A549 treated with Hydrocortisone at 1 μM for 4 hours (cell line): ENCODE measurements at places on chromosomes 6 and 20. TPM values are rescaled to one million over a fixed set of nuclear protein-coding genes. Genes with fewer than 3 reads are reported as not detected.

Gene AVP
- not detected in 5 replicates for total RNA-seq

Gene ETV7
- total RNA-seq = 0.09 to 0.24 TPM (median 0.15 TPM) in 3 of 5 replicates, not detected in the others

Gene ZBTB12
- 3.3 to 4.2 TPM (median 3.9 TPM) in 5 replicates for total RNA-seq

Gene TUBB2B
- total RNA-seq = 12.7 to 15.3 TPM (median 14.7 TPM) in 5 replicates

Gene DACT2
- 0.06 to 0.14 TPM (median 0.12 TPM) in 5 replicates for total RNA-seq

Gene LRRN4
- 0.07 TPM in 1 of 5 replicates, not detected in the others for total RNA-seq

Gene DNAH8
- total RNA-seq = not detected in 5 replicates

Gene HUS1B
- total RNA-seq = 0.14 to 0.49 TPM (median 0.27 TPM) in 4 of 5 replicates, not detected in the other

Gene SRMS
- total RNA-seq = 0.11 to 0.15 TPM (median 0.13 TPM) in 5 replicates

Gene SNX14
- 32.4 to 49.4 TPM (median 35.3 TPM) in 5 replicates for total RNA-seq

Gene B3GAT2
- total RNA-seq = 0.02 to 0.06 TPM (median 0.03 TPM) in 4 of 5 replicates, not detected in the other

Gene DLL1
- 0.10 to 0.33 TPM (median 0.16 TPM) in 5 replicates for total RNA-seq

Gene SCGN
- 0.17 to 0.36 TPM (median 0.21 TPM) in 5 replicates for total RNA-seq

Gene SPATS1
- not detected in 5 replicates for total RNA-seq

Gene GPR6
- not detected in 5 replicates for total RNA-seq

Gene DDX43
- total RNA-seq = 0.05 TPM in 1 of 5 replicates, not detected in the others

Gene RBPJL
- not detected in 5 replicates for total RNA-seq

Gene SAMD5
- total RNA-seq = 0.43 to 0.75 TPM (median 0.52 TPM) in 5 replicates

Gene HNF4A
- 15.4 to 20.8 TPM (median 18.8 TPM) in 5 replicates for total RNA-seq

Gene CYP21A2
- total RNA-seq = not detected in 5 replicates

Gene RCAN2
- total RNA-seq = not detected in 5 replicates

Gene PSORS1C1
- total RNA-seq = 3.2 to 6.3 TPM (median 4.4 TPM) in 5 replicates

Gene ZC2HC1B
- total RNA-seq = not detected in 5 replicates

Gene MACROD2
- total RNA-seq = 0.41 to 0.67 TPM (median 0.50 TPM) in 5 replicates

Gene AIF1
- total RNA-seq = not detected in 5 replicates

Gene GLP1R
- total RNA-seq = not detected in 5 replicates
